ENCODE measurements at places on chromosomes 6 and 20.

GRCh38 chr20:47269309-47270165, 87.0 kb downstream of the ZMYND8 start:
- DNase-seq, result no peak

- DNase-seq, result no peak
Measured at GRCh38 chr20:62964700-62965099, 12.2 kb downstream of the SLC17A9 start.

DNA sequence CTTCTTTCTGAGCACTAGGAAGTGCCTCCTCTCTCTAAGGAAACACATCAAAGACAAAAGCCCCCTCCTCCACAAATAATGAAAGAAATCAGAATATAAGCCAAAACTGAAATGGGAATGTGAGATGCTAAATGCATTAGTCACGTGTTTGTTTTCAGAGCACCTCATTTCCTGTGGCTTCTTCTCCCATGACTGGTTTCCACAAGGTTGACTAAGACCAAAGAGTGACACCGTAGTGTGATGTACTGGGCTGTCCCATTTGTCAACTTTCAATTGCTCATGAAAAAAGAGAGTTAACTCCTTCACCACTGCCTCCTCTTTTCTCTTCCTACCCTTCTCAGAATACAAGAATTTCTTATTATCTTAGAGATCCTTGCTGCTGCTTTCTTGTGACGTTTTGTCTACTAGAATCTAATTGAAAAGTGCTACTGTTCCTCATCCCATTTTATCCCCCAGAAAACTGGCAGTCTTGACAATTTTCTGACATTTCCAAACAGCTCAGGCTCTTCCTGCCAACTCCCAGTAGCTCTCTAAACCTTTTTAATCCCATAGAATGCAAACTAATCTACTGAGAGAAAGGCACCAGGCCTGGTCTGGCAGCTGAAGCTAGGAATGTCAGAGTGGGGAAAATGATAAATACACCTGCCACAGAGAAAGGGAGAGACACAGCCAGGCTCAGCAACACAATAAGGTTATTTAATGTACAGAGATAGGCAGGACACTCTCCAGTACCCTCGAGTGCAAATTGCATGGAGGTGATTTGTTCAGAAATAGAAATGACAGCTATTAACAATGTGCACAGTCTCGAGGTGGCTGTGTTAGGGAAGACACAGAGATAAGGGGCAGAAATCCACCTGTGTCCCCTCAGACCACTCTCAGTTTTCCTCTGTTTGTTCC, 671.7 kb upstream of the NRSN1 start:
- no peak for DNase-seq

DNA sequence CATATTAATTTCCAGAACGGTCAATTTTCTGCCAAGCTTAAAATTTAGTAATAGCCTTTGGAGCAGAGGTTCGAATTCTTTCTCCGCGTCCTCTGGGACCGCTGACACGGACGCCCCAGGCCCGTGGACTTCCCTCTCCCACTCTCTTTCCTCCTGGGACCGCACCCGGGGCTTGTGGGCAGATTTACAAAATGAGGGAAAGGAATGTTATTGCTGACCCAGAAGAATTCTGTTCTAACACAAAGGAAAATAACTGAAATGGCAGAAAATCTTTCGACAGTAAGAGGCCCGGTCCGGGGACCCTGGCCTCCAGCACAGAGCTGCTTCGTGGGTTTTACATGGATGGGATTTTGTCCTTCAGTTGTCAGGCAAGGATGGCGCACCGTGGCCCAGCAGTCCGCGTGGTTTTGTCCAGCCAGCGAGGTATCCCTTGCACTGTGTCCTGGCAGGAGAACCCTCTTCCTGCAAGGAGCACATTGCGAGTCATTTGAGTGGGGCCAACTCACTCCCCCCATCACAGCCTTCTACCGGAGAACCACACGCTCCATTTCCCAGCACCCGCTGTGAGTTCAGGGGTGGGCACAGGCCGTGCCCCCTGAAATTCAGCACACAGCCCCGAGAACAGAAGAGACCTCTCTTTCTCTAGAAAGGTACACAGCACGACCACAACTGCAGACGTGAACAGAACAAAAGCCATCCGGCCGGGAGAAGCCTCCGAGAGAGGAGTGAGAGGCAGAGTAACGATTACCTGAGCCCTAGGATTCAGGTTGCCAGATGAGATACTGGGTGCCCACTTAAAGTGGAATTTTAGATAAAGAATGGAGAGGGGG, 106.0 kb upstream of the AFDN start:
- DNase-seq, result no peak

- no peak for DNase-seq
Measured at GRCh38 chr6:142861711-142862110, 83.3 kb downstream of the HIVEP2 start.

DNA sequence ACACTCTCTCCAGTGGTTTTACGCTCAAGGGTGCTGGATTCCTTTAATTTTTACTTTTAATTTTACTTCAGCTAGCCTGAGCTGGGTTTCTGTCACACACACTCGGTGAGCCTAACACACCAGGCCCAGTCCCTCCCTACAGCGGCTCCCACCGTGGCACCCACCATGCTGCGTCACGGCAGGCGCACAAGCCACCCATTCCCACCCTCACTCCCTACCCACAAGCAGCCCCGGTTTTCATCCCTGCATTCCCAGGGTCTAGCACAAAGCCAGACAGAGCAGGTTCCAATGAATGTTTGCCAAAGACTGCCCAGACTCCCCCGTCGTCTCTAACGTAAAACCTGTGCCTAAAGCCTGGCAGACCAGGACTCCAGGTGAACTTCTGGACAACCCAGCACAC, 50.3 kb downstream of the MYH7B start:
- DNase-seq, result no peak

GRCh38 chr20:6501061-6501460, 266.4 kb upstream of the BMP2 start:
- DNase-seq, result no peak
